Cerebellar cortex (tissue), 1 donor: ENCODE measurements at places on chromosomes 2 and 18.
A peak's percentile ranks its signal among the peaks of the same experiment; 100 is the strongest.

- no peak for DNase-seq
These were observed 46.6 kb downstream of the USP40 start for GRCh38 chr2:233519787-233520611.

DNA sequence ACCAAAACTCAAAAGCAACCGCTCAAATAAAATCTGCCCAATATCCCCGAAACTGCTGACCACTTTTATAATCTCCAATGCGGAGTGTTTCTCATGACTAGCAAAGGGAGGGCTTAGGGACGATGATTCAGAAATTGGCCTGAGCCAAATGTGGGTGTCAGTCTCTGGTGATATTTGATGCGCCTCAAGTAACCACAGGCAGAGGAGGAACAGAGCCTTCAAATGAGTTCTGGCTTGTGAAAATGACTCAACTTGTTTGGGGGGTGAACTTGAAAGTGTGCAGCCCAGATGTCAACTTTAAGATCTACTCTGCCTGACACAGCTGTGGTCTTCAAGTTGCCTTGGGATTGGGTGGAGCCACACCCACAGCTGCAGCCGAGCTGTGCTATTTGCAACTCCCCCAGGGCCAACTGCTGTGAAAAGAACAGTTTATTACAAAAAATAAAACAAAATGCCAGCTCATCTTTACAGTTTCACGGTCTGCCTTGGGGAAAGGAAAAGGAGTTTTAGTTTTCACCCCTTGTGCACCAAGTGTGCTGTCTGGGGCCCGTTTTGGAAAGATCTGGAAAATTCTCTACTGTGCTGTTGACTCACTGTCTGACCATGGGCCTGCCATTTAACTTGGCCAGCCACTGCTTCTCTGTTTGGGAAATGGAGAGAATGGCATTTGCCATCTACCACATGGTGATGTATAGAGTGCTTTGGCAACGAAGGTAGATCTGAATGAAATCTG is 222.1 kb downstream of the MTX2 start:
- DNase-seq = no peak

- peak; percentile 13 for DNase-seq
These were observed 491.0 kb downstream of the CDH2 start for GRCh38 chr18:27685807-27686412.

GRCh38 chr18:56748698-56749268 is 97.6 kb downstream of the WDR7 start:
- DNase-seq = peak; percentile 67

DNA sequence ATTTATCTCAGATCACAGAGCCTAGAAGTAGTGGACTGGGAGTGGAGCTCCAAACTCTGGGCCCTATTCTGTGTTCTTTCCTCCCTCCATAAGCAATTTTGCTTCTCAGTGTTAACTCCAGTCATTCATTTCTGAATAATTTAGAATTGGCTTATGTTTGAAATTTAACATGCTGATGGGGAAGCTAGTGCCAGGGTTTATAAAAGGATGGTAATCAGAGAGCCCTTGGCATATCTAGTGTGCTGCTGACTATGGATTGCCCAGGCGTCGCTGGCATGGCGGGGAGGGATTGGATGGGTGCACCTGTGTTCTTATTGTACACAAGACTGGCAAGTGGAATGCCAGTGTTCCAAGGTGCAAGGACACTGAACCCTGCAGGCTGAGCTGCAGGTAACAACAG is 177.1 kb downstream of the ACOXL start:
- no peak for DNase-seq

DNA sequence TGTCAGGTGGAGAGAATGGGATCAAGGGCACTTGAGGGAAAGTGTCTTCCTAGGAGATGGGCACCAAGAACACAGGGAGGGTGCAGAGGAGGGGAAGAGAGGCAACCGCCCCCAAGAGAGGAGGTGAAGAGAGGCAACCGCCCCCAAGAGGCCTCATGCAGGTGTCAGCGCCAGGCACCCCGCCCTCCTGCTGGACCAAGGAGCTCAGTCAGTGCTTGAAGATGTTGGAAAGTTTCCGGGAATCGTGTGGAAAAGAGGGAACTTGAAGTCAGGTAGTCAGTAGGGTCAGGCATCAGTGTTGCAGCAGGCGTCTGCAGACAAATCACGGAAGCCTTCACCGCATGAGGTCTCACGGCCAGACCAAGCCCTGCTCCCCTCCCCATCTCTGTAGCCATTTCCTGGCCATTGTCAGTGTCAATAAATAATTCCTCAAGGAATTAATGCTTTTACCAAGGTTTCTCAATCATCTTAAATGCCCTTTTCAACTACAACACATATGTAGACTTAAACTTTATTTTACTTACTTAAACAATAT is 353.1 kb downstream of the EIPR1 start:
- no peak for DNase-seq

DNA sequence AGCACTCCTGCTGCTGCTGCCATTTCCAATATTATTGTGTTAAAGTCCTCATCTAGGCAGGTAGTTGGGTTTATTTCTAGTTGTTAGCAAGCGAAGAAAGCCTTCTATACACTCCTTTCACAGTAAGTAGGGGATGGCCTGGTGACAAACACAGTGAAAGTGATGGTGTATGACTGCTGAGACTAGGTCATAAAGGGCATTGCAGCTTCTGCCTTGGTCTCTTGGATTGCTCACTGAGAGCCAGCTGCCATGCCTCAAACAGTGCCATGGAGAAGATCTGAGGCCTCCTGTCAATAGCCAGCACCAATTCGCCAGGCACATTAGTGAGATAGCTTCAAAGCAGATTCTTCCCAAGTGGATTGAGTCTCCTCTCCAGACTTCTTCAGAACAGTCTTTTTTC is 27.6 kb upstream of the MSTN start:
- DNase-seq = no peak

DNA sequence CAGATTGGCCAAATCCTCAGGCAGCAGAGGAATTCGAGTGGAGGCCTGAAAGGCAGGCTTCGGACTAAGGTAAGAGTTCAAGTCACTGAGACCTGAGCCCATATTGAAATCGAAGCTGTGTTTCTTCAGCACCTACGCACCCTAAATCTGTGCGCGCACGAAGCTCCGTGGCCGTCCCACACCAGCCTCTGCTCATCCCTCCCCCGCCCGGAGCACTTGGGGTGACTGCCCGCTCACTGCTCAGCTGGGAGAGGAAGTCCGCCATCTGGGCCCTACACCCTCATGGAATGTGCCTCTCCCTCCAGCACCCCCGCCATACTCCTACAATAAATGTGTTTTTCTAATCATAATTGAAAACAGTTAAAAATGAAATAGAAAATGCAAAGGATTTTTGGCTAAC is 734.5 kb downstream of the GALR1 start:
- DNase-seq = no peak

DNA sequence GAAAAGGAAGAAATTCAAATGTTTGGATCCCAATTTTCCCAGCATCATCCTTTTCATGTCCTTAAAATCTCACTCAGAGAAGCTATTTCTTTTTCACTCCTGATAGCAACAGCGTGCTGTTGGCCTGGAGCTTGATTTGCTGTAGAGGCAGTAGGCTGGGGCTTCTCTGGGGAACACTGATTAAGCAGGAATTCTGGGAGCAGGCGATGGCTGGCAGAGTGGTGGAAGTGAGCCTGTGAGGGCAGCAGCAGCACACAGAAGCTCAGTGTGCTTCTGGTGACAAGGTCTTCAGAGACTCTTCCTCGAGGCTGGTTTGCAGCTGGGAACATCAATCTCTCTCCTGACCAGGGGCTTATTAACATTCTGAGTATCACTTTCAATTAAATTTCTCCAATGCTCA is 284.6 kb downstream of the DPP10 start:
- no peak for DNase-seq

- no peak for DNase-seq
These were observed 14.9 kb downstream of the ITGA6 start for GRCh38 chr2:172442072-172442895.

DNA sequence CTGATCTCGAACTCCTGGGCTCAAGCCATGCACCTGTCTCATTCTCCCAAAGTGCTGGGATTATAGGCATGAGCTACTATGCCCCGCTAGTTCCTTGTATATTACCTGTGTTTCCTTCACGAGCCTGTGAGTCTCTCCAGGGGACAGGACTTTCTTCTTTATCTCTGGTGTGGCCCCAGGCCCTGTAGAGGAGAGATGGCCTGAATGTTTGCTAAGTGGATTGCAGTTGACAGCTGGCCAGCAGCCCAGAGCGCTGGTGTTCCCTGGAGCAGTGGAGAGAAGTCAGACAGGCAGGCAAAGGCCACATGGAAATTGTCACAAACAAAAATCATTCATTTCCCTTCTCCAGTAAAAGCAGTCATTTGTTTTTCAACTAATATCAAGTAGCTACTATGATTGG is 17.9 kb downstream of the LPIN1 start:
- peak; percentile 33 for DNase-seq
